CD4-positive, alpha-beta T cell treated with Interleukin-4 for 4 hours (primary cell): ENCODE measurements at places on chromosomes 6 and 20.

DNA sequence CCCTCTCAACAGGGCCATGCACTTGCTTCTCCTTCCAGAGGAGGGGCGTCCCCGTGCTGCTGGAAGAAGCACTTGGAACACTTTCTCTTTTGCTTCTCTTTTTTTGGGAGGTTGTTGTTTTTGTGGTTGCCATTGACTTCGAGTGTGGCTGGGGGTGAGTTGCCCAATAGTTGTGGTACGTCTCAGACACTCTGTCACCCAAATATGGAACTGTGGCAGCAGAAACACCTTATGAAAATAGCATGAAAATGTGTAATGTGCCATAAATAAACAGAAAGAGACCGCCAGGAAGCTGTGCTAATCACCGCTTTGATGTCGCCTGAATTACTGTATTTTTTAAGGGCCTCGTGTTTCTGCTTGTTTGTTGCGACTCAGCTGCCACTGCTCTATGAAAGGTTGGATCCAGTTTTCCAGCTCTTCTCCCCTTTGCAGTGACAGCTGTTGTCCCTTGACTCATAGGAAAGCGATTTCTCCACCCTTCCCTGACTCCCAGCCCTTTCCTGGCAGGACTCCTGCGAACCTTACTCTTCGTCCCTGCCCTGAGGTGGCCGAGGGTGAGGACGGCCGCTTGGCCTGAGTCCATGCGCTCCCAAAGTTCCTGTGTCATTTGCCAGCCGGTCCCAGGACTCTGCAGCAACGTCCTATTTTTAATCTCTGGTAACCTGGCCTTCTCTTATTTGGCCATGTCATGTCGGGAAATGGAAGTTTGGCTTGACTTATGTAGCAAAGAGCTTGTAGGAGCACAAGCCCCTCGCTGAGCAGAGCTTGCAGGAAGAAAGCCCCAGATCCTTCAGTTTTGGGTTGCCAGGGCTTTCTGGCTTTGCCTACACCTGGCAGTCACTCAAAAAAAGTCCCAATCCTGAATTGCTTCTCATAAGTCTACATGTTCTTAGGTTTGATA is 694.6 kb downstream of the QKI start:
- peak; percentile 24 for DNase-seq

- DNase-seq, result peak; percentile 71
Measured at GRCh38 chr20:48761023-48761785, 66.6 kb downstream of the PREX1 start.

- DNase-seq, result peak; percentile 66
Measured at GRCh38 chr6:20403766-20404640, 2.3 kb downstream of the E2F3 start.

GRCh38 chr20:31551163-31552081 is 37.2 kb downstream of the HM13 start:
- DNase-seq, result no peak

GRCh38 chr20:13857304-13857703 is 72.5 kb downstream of the NDUFAF5 start:
- DNase-seq, result no peak

DNA sequence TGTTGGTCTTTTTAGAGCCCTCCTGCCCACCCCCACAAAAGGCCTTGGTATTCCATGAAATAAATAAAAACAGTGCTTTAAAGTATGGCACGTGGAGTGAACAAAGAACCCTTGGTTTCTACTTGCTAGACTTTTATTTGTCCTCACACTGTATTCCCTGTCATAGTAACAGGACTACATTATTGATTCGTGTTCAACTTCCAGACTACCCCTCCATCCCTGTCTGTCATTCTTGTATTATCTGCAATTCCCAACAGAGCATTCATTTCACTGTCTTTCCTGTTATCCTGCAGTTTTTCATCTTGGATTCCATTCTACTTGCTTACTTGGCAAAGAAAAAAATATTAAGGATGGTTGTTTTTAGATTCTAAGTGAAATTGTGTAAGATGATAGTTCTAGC is 307.4 kb upstream of the CNR1 start:
- DNase-seq, result no peak

GRCh38 chr6:128208851-128209580 is 308.2 kb upstream of the THEMIS start:
- no peak for DNase-seq

- peak; percentile 69 for DNase-seq
Measured at GRCh38 chr6:111871207-111871606, 2.0 kb downstream of the FYN start.
